ENCODE measurements at places on chromosomes 4 and X. TPM values are rescaled to one million over a fixed set of nuclear protein-coding genes. Genes with fewer than 3 reads are reported as not detected.

DNA sequence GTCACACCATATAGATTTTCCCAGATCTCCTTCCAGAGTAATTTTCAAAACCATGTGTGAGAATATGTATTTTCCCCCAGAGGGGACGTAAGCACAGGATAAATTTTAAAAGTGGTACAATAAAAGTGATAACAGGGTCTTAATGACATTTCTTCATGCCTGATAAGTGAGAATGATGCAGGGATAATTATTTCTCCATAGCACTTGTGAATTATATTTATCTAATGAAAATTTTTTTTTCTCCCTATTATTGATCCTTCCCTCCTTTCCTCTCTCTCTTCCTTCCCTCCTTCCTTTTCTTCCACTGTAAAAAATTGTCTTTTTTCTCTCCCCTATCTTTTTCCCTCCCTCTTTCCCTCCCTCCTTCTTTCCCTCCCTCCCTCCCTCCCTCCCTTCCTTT is 17.0 kb upstream of the TRPC3 start:
- no peak for DNase-seq

CFAP99 gene
- 1.3 TPM for total RNA-seq

TSPAN7 gene
- total RNA-seq = 27.3 TPM

MAGT1 gene
- total RNA-seq = 69.4 TPM

ZFX gene
- 66.4 TPM for total RNA-seq

- DNase-seq = no peak
These were observed 19.9 kb downstream of the ANK2 start for GRCh38 chr4:113069212-113069892.

- no peak for DNase-seq
These were observed 105.6 kb downstream of the ANXA10 start for GRCh38 chr4:168197926-168198325.

- DNase-seq = no peak
These were observed 69.7 kb upstream of the MSANTD1 start for GRCh38 chr4:3179126-3179706.

BMPR1B gene
- 9.7 TPM for total RNA-seq

DNA sequence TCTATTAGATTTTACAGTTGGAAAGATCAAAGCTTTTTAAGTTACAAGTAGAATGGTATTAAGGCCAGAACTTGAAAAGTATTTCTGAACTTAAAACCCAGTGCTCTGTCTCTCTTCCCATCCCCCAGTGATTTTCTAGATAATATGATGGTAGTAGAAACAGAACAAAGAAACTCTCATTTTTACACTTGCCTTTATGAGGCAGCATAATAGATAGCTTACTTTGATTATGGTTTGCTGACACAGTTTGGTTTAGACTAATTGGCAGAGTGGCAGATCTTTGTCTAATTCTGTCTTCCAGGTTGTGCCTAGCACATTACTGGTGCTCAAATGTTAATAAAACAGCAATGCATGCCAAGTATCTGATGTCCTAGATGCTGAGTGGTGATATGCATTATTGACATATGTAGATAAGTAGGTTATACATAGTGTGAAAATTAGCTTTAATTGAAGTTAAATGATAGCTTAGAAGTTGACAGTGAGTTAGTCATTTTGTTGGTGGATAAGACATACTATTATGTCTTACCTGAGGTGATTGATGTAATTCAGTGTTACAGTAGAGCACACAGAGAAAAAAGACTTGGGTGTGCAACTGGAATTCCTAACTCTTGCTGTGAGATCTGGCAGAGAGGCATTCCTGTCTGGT is 4.3 kb upstream of the RAPGEF2 start:
- DNase-seq = no peak

GRCh38 chrX:107996124-107996523 is 14.0 kb upstream of the TEX13B start:
- DNase-seq = no peak

GRCh38 chrX:107470971-107471370 is 21.5 kb downstream of the FRMPD3 start:
- no peak for DNase-seq

All from mucosa of gallbladder (tissue), 1 donor.